ENCODE measurements at places on chromosomes 13 and 19.

DNA sequence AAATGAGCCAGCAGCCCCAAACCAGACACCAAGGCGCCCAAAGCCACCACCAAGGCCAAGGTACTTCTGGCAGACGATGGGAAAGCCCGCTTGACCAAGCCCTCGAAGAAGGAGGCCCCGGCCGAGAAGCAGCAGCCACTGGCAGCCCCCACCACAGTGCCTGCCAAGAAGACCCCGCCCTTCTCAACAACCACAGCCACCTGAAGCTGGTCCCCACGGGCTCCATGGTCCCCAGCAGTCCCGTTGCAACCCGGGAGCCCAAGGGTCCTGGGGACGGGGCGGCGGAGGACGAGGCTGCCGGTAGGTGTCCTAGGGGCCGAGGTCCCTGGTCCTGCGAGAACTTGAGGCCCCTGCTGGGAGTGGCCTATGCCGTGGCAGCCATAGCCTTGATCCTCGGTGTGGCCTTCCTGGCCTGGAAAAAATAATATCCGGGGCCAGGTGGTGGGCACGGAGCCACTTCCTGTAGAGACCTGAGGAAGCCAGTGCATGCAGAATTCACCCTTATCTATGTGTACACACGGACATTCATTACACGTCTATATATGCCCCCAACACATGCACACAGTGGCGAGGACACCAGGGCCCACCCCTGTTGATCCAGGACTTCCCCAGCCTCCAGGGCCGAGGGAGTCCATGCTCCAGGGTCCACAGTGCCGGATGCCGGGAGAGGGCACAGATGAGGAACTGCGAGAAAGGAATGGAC lies 13.8 kb downstream of the C1QTNF9 start:
- DNase-seq, result no peak

DNA sequence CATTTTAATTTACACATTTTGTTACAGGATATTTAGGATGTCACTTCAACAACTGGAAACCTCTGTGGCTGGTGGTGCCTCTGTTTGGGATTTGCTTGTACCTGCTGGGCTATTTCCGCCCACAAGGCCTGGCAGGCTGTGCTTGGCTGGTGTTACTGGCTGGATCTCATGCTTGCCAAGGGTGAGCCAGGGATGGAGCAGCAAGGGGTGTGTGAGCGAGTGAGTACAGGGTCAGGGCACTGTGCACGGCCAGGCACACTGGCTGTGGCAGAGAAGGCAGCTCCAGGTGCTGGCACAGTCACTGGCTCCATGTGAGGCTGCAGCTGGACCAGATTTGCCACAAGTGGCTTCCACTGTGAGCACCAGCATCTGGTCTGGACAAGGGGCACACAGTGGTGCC lies 1254.8 kb downstream of the SLITRK5 start:
- DNase-seq, result no peak

DNA sequence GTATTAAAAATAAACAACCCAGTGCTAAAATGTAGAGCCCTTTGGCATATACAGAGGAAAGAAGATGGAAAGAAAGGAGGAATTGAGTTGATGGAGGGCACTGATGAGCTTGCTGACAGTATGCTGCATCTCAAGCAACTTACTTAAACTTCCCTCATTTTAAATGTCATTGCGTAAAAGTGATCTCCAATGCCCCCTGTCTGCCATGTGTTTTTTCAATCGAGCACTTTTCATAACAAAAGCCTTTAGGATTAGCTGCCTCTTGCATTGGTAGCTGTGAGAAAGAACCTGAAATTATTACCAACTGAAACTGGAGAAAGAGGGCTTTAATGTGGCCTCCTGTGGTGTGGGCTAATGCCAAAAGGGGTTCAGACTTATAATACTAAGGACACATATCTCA lies 541.6 kb downstream of the SUCLA2 start:
- DNase-seq, result no peak

GRCh38 chr13:111664696-111665095 lies 344.3 kb downstream of the TEX29 start:
- DNase-seq, result no peak

- DNase-seq, result no peak
These were observed 550.1 kb downstream of the TBC1D4 start for GRCh38 chr13:74931698-74932433.

GRCh38 chr13:49298903-49299605 lies 51.3 kb downstream of the CDADC1 start:
- no peak for DNase-seq

DNA sequence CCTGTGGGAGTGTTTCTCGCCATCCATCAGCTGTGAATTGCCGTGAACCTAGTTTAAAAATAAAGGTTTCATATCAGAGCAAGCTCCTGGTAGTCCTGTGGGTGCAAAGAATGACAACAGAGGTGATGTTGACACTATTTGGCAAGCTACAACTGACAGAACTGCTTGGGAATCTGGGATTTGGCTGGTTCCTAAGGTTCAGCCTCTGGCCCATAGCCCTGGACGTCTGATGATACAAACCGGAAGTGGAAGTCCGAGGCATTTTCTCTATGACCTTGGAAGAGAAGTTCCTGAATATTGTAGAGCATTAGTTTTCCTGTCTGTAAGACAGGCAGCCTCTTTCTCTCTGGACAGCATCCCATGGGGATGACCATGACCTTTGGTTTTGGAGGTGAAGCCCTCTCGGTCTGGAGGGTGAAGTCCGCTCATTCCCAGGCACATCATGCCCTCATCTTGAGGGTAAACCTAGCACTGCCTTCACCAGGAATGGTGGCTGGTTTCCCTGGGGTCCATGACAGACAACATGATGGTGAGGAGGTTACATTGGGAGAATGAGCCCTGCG lies 29.1 kb downstream of the GATAD2A start:
- no peak for DNase-seq

DNA sequence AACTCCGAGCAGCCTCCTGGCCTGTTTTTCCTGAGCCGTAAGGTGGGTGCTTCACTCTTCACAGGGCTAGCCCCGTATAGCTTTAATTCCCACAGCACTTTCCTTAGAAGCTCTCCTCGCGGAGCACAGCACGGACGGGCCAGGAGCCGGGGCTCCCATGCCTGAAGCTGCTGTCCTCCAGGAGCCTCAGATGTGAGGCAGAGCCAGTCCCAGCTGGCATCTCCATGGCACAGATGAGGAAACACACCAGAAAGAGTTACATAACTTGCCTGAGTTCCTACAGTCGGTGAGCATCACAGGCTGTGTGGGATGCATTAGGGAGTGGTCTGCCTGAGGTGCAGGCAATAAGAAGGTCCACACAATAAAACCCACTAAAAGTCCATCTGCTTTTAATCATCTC lies 118.5 kb downstream of the ATP8A2 start:
- no peak for DNase-seq

DNA sequence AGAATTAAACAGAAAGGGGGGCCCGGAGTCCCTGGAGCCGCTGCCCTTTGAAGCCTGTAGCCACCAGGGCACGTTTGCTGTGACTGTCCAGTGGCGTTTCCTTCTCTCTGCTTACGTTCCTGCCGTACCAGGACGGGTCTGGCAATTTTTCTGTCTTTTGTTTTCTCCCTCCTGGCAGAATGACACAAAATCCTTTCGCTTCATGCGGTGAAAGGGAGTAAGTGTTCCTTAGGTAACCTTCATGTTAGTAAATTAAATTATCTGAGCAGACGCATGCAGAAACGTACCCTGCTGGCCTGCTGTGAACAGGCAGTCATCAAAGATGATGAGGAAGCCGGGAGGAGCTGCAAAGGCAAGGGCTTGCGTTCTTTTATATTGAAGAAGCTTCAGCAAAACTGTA lies 299.3 kb upstream of the ARGLU1 start:
- no peak for DNase-seq

DNA sequence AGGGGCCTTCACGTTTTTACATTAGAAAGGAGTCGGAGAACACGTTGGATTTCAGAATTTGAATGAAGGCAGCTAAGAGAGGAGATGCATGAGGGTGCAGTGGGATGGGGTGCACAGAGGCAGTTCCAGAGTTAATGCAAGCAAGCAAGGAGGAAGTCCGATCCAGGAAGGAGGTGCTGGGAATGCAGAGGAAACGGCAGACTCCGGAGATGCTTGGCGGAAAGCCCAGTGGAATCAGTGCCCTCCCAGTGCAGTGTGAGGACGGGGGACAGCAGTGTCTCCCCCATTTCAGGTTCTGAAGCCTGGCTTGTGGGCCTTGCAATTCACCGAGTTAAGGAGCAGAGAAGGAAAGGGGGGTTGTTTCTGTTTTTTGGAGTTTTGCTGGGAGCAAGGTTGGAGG lies 100.4 kb downstream of the COL4A2 start:
- no peak for DNase-seq
